RCC 7860 (cell line): ENCODE measurements at places on chromosomes 2 and 18.

GRCh38 chr18:74284980-74285355 lies 6.8 kb downstream of the CYB5A start:
- DNase-seq = no peak

- no peak for DNase-seq
These were observed 691 bp downstream of the BIRC6 start for GRCh38 chr2:32357318-32358110.

GRCh38 chr18:56505971-56506370 lies 132.4 kb downstream of the TXNL1 start:
- DNase-seq = no peak

GRCh38 chr2:6309415-6310255 lies 556.1 kb downstream of the CMPK2 start:
- no peak for DNase-seq

DNA sequence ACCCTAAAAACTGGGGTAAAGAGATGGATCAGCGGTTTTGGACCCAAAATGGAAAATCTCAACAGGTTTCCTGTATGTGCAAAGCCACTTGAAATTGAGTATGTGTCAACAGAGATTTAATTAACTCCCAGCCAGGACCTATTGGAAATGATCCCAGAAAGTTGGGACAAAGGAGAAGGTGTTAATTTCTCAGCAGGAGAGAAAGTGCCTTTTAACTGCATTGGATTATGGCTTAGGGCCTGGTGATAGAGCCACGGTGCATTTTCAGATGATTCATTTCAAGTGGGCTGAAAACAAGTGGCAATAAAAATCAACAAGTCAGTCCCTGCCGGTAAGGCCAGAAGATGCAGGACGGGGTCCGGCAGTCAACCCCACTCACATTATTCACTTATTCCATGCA lies 80.2 kb upstream of the BCL11A start:
- no peak for DNase-seq

- DNase-seq = peak; percentile 28
These were observed 6.5 kb upstream of the CNDP2 start for GRCh38 chr18:74489676-74490075.

GRCh38 chr2:188986839-188987238 lies 12.7 kb downstream of the COL3A1 start:
- no peak for DNase-seq

DNA sequence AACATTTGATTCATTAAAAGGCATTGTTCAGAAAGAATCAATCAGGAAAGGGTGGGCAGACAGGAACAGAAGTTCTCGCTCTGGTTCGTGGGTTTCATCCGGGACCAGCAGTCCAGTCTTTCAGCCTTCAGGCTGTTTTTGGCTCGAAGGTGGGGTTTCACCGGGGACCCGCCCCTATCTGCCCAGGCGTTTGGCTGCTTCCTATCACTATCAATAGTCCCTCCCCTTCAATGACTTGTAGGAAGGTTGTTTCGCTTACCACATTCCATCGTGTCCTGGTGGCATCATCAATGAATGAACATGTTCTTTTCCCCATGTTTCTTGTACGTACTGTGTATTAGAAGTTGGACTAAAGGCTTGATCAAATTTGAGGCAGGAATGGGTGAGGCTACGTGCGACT lies 130.3 kb downstream of the NEDD4L start:
- no peak for DNase-seq

GRCh38 chr18:10234912-10235660 lies 219.3 kb upstream of the APCDD1 start:
- DNase-seq = no peak

DNA sequence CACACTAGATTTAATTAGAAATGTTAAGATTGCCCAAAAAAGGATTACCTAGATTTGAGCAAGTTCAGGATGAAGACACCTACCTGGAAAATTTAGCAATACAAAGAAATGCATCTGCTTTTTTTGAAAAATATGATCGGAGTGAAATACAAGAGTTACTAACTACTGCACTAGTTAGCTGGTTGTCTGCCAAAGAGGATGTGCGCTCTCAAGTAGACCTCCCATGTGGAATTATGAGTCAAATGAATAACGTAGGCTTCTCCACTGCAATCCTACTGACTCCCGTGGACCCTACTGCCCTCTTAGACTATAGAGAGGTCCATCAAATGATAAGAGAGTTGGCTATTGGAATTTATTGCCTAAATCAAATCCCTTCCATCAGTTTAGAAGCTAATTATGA lies 2.0 kb downstream of the ANKAR start:
- DNase-seq = no peak

- DNase-seq = no peak
These were observed 38.7 kb downstream of the MAP4K4 start for GRCh38 chr2:101736233-101736632.

DNA sequence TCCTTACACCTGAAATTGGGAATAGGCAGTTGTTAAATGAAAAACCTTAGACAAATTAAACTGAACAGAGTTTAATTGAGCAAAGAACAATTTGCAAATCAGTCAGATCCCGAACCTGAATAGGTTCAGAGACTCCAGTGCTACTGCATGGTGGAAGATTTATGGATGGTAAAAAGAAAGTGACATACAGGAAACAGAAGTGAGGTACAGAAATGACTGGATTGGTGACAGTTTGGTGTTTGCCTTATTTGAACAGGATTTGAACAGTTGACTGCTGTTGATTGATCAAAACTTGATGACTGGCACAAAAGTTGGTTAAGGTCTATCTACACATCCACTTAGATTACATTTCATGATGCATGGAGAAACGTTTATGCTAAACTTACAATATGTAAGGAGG lies 248.8 kb downstream of the HNMT start:
- DNase-seq = no peak

- no peak for DNase-seq
These were observed 10.0 kb downstream of the RNF144A start for GRCh38 chr2:6927186-6927585.

DNA sequence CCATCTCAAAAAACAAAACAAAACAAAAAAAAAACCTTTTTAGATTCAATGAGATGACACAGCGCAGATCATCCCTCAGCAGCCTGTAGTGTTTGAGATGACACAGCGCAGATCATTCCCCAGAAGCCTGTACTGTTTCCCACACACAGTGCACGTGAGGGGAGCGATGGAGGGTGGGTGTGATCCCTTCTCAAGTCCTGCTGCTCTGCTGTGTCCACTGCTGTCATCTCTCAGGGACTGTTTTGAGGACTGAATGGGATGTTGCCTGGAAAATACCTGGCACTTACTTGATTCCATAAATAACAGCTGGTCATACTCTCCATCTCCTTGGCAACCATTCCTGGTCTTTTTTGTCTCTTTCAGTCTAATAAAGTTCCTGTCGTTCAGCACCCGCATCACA lies 25.7 kb downstream of the TGOLN2 start:
- no peak for DNase-seq

- DNase-seq = peak; percentile 36
These were observed 25.7 kb downstream of the SRBD1 start for GRCh38 chr2:45585267-45585861.

- DNase-seq = no peak
These were observed 196.6 kb upstream of the SOX11 start for GRCh38 chr2:5495586-5495985.

DNA sequence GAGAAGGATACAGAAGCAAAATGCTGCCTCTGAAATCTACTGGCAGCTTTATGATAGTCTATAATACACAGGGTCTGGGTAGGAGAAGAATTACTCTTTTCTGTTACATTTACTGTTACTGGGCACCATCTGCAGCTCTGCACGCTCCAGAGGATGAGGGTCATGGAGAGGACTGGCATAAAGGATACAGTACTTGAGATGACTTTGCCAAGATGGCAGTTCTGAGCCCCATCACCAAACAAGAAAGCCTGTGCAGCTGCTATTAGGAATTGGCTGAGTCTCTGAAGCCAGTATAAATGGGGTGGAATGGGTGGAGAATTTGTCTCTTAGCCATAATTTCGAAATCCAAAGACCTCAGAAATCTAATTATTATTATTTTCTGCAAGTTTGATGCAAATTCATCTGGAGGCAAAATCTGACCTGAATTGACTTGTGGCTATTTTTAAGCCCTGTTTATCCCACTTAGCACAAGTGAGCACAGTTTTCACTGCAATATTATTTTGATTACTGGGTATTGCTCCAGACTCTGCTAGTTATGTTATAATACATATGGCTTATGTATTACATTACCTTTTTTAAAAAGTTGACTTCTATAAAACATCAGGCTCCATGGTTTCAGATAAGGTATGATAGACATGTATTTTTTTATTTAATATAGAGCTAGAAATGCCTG lies 579.5 kb downstream of the MBD2 start:
- DNase-seq = no peak

DNA sequence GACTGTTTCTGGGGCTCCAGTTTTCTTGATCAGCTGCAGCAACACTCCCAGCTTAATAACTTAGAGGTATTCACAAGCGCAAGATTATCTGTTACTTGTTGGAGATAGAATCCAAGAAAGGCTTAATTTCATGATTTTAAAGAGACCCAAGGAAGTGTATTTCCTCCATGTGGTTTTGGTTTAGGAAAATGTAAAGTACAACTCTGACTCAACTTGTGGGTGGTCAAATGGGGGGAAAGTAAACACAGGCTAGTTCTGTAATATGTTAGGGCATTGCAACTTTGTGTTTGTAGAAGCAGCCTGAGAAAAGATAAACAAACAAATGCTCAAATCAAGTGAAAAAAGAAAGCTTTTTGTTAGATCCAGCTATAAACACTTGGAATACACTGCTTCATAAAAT lies 90.1 kb upstream of the COL3A1 start:
- no peak for DNase-seq

DNA sequence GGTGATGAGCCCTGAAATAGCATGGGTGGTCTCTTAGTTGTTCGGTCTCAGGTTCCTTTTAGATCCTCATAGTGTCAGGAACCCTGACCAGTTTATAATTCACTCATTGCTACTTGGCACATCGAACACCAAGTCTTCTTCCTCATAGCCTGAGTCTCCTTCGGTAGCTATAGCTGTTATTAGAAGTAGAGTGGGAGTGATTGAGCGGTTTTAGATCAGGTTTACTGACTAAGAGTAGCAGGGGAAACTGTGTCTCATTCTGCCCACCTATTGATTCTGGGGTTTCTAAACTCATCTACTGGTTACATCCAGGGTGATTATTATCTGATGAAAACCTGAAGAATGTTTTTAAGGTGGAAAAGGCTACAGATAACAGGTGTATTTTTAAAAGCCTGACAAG lies 114.6 kb downstream of the SETBP1 start:
- DNase-seq = no peak

- no peak for DNase-seq
These were observed 58.7 kb upstream of the ACVR1 start for GRCh38 chr2:157934684-157935377.

GRCh38 chr2:177799531-177799930 lies 273.0 kb downstream of the PDE11A start:
- no peak for DNase-seq

- DNase-seq = no peak
These were observed 24.1 kb upstream of the CHRNA1 start for GRCh38 chr2:174788291-174788929.

DNA sequence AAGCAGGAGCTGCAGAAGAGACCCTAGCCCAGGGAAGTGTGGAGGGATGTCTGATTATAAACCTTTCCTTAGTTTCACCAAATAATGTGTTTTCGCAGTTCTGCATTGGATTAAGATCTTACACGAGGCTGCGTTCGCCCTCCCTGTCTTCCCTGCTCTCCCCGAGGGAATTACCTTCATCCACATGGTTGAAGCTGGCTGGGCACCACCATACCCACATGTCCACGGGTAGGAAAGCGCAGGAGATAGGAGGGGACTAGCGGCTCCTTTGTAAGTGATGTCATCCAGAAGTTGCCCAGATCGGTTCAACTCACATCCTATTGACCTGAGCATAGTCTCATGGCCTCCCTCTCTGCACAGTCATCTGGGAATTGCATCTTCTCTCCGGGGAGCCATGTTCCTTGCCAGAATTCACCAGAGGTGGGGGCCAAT lies 1.1 kb downstream of the TTL start:
- peak; percentile 81 for DNase-seq

GRCh38 chr2:164835302-164835701 lies 6.3 kb downstream of the COBLL1 start:
- DNase-seq = no peak

DNA sequence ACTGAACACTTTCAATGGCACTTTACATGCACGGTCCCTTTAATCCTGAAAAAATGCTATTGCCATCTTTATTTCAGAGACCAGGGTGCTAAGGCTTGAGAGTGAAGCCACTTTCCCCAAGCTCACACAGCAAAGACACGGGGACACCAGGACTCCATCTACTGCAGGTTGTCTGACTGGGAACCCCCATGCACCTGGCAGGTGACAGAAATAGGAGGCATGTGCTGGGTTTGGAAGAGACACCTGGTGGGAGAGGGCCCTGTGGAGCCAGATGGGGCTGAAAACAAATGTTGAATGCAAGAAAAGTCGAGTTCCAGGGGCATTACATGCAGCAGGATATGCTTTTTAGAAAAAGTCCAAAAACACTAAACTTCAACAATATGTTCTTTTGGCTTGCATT lies 5.2 kb upstream of the EHD3 start:
- DNase-seq = no peak

DNA sequence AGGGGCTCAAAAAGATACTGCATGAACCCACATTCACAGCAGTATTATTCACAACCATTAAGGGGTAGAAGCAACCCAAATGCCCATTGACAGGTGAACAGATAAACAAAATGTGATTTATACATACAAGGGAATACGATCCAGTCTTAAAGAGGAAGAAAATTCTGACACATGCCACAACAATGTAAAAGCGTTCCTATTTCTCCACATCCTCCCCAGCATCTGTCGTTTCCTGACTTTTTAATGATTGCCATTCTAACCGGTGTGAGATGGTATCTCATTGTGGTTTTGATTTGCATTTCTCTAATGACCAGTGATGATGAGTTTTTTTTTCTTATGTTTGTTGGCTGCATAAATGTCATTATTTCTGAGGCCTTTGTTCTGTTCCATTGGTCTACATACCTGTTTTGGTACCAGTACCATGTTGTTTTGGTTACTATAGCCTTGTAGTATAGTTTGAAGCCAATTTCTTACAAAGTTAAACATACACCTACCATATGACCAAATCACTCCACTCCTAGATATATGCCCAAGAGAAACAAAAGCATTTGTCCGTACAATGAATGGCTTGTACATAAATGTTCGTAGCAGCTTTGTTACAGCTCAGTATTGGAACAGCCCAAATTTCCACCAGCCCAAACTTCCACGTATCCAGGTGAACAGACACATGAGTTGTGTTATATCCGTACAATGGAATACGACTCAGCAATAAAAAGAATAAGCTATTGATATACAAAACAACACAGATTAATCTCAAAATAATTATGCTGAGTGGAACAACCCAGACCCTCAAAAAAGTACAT lies 85.1 kb downstream of the TMEM131 start:
- DNase-seq = no peak

DNA sequence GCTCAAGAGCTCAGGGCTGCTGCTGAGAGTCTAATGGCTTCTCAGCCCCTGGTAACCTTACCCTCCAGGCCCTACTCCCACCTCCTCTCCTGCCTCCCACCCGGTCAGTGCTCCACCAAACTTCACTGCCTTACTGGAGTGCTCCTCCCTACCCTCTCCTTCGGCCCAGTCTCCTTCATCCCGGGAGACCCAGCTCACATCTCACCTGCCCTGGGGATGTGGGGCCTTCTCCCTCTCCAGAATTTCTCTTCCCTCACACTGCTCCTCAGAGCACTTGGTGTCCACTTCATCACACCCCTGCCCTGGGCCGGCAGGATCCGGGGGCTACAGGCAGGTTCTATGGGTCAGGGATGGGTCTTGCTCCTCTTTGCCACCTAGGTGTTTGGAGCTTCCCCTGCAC lies 21.6 kb downstream of the PTPN18 start:
- DNase-seq = no peak
